ENCODE measurements at places on chromosomes 1 and 21.

DNA sequence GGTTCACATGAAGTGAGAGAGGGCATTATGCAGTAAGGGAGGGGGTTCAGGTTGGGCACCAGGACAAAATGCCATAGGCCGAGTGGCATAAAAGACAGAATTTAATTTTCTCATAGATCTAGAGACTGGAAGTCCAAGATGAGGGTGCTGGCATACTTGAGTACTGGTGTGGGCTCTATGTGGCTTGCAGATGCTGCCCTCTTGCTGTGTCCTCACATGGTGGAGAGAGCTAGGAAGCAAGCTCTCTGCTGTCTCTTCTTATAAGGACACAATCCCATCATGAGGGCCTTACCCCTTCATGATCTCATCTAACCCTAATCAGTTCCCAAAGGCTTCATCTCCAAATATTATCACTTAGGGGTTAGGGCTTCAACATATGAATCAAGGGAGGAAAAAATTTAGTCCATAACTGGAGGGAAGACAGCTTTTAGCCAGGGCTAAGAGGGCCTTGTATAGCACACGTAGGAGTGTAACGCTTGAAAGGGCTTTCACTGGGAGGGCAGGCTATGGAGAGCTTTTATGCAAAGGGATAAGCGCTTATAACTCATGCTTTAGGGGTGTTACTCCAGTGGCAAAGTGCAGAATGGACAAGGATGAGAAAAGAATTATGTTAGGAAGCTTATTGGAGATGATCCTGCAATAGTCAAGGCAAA, 64.5 kb downstream of the PLPPR5 start:
- DNase-seq = no peak

GRCh38 chr21:25373126-25374082, 233.9 kb downstream of the MRPL39 start:
- DNase-seq = no peak

- no peak for DNase-seq
Measured at GRCh38 chr1:21685946-21686678, 17.0 kb upstream of the RAP1GAP start.

DNA sequence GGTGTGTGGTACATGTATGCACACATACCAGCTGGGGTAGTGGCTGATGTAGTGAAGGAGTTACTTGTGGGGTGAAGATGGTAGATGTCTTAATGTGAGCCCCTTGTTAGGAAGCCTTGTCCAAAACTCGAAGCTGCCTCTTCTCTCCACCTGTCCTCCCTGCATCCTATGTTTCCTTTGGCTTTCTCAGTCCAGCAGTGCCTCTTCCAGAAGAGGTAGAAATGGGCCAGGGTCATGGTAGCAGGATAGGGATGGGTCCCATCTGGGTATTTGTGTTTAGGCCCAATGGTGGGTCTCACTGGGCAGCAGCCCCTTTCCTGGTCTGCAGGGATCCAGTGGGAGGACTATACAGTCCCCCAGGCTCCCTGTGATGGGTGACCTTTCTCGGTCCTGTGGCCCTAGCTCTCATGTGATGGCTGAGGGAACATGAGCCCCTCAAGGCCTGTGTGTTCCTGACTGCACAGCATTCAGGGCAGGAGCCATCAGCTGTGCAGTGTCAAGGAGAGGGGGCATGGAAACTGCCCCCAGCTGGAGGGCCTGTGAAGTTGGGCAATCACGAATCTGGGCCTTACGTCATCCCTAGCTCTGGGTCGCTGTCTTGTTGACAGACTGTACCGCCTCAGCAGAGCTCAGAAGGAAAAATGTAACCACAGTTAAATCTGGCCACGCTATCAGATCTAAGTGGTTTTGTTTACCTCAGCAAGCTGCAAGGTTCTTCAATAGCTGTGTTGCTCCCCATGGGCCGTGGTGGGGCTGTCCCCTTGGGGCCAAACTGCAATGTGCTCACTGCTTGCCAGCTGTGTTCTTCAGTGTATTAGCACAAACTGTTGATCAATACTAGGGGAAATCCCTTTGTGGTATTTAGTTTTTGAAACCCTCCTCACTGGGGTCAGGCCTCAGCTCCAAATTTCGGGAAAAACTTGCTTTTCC, 82.7 kb downstream of the NOS1AP start:
- DNase-seq = no peak

DNA sequence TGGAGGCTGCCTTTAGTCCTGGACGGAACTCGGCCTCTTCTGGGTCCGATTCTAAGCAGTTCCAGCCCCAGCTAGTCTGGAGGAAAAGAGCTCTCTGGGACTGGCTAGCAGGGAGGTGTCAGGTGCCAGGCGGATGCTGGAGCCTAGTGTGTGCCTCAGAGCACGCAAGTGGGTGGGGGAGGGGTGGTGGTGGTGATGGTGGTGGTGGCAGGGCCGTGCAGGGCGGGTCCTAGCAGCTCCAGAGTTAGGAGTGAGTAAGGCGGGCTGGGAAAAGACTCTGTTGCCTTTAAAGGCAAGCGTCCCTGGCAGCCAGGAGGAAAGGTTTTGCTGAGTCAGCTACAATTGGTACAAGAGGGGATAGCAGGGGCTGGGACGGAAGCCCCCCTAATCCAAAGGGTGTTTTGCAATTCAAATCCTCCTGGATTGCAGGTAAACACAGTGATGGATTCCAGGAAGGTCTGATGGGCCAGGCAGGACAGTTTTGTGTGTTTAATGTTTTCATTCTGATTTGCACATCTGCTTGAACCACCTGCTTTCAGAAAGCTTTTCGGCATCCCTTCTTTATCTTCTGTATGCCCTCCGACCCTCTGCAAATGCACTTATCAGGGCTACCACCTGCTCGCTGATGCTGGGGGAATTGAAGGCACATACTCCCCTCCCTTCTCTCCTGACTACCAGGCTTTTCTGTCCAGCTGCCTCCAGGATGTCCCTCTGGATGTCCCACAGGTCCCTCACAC, 4.1 kb upstream of the SLC2A1 start:
- DNase-seq = no peak

- no peak for DNase-seq
Measured at GRCh38 chr1:12345350-12346217, 115.8 kb downstream of the VPS13D start.

- DNase-seq = no peak
Measured at GRCh38 chr1:243792891-243793290, 57.2 kb downstream of the AKT3 start.

- DNase-seq = no peak
Measured at GRCh38 chr1:225863167-225863566, 19.0 kb downstream of the TMEM63A start.

DNA sequence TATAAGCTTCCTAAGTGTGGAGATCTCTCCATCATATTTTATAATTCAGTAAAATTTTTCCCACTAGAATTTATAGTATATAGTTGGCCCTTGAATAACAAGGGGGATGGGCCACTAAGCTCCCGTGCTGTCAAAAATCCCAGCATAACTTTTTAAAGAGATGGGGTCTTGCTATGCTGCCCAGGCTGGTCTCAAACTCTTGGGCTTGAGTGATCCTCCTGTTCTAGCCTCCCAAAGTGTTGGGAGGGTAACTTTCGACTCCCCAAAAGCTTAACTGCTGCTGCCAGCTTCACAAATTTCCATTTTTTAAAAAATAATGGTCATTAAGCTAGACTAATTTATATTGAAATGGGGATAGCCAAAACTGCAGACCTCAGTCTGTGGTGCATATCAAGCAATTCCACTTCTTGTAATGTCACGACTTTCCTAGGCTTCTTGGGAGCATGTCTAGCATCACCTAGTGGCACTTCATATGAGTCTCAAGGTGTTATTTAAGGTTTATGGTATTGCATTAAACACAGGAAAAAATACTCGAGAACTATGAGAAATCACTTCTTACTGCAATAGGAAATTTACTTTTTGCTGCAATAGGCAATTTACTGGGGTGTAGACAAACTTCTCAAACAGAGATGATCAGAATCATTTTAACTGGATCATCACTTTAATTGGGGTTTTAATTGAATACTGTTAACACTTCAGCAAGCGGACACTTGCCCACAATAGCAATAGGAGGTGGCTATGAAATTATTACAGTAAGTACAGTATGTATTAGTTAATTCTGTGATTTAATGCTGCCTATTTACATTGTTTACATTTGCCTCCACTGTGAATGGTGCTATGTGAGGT, 19.3 kb upstream of the ACTA1 start:
- DNase-seq = no peak

DNA sequence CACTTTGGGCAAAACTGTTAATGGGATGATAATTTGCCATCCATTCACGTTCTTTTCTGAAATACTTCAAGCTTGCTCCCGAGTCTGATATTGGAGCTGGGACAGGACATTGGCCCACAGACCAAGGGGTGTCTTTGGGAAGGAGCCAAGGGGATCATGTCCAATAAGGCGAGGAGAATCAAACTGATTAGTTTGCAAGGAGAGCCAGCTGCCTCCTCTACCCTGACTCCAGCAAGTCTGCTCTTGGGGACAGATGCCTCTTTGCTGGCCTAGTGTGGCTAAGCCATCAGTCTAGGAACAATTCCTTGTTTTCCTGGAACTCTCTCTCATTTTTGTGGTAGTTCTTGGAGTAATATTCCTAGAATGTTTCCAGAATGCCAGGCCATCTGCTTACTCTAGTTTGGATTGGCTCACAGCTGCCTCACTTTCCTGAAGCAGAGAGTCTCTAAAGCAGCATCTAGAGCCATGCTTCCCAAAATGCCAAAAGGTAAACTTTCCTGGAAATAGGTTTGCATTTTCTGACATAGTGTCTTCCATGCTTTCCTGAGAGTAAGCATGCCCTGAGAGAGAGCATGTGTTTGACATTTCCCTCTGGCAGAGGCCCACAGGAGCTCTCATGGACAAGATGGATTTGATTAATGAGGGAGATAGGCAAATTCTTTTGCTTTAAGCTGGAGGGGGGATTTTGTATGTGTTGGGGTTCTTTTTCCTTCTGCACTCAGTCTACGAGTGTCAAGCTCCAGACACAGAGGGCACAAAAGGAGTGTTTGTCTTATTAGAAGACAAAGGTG, 145.6 kb downstream of the GDAP2 start:
- no peak for DNase-seq

DNA sequence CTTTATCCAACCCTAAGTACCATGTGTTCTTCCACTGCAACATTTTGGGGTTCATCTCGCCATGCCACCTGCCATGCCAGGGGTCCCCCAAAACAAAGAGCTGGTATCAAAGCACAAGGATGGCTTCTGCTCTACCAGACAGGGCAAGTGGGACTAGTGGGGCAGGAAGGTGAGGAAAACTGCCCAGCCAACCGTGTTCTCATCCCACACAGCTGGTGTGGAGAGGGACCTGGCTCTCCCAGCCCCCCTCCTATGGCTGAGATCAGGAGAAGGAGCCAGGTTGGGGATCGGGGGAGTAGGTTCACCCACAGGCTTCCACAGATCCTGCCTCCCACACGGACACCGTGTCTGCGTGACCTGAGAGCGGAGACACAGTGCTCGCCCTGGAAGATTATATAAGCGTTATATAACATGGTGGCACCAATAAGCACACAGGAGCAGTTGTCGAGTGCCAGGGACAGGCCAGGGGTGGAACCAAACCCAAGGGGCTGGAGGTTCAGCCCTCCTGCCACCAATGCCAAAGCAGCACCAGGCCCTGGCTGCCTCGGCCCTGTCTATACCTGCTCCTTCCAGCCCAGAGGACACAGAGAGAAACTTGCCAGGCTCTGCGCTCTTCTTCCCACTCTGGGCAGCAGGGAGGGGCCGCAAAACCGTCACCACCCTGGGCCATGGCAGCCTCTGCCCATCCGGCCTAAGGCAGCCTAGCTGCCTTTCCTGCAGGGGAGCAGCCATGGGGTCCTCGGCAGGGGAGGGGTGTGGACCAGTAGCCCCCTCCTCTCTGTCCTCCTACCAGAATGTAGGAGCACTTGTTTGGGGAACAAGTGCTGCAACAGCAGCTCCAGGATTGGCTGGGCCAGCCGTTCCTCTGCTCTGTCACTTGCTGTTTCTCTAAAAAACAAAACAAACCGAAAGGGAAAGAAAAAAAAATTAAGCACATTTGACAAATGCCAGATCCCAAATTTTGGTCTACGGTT, 43.5 kb downstream of the CD34 start:
- no peak for DNase-seq

DNA sequence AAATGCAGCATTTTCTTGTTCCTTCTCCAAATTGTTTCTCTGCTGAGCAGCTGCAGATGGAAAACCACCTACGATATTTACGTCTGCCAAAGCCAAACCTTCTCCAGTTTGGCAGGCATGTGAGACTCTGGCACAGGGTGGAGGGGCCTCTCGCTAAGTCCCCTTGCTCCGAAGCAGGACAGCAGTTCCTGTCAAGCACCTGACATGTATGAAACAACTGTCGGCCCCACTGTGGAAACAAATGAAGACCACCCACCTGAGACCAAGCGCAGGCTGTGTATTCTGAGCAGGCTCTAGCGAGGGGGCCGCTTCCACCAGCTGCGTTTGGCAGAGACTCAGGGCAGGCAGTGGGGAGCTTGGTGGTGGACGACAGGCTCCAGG, 74.7 kb downstream of the RIPK4 start:
- DNase-seq = no peak
